ENCODE measurements at places on chromosomes 12 and 14.
A peak's percentile ranks its signal among the peaks of the same experiment; 100 is the strongest.

DNA sequence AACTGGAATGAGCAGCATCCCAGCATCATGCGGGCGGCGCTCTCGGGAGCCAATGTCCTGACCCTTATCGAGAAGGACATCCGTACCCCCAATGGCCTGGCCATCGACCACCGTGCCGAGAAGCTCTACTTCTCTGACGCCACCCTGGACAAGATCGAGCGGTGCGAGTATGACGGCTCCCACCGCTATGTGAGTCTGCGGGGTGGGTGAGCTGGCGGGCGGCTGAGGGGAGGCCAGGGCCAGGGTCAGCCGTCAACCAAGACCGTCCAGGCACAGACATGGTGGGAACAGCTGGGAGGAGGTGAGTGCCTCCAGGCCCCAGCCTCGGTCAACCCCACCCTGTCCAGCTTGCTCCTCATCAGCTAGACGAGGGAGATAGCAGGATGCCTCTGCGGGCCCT, 25.8 kb upstream of the NXPH4 start:
- no peak for DNase-seq

GRCh38 chr12:95591731-95592130, 40.5 kb upstream of the USP44 start:
- DNase-seq = no peak

GRCh38 chr14:89308232-89308959, 108.6 kb downstream of the FOXN3 start:
- DNase-seq = no peak

GRCh38 chr14:37721976-37722659, 126.7 kb downstream of the TTC6 start:
- DNase-seq = no peak

GRCh38 chr14:59060841-59061240, 127.6 kb upstream of the DAAM1 start:
- DNase-seq = no peak

GRCh38 chr12:55814257-55814656, 3.3 kb downstream of the SARNP start:
- no peak for DNase-seq

GRCh38 chr12:11669348-11669747, 19.9 kb downstream of the ETV6 start:
- DNase-seq = no peak

- DNase-seq = no peak
Measured at GRCh38 chr12:125245581-125246557, 180.6 kb downstream of the AACS start.

GRCh38 chr12:2858944-2859421, 2.1 kb upstream of the TEX52 start:
- DNase-seq = no peak

GRCh38 chr14:99604766-99605298, 825 bp upstream of the CCDC85C start:
- DNase-seq = no peak

- no peak for DNase-seq
Measured at GRCh38 chr14:23568600-23569331, 1.2 kb upstream of the AP1G2 start.

DNA sequence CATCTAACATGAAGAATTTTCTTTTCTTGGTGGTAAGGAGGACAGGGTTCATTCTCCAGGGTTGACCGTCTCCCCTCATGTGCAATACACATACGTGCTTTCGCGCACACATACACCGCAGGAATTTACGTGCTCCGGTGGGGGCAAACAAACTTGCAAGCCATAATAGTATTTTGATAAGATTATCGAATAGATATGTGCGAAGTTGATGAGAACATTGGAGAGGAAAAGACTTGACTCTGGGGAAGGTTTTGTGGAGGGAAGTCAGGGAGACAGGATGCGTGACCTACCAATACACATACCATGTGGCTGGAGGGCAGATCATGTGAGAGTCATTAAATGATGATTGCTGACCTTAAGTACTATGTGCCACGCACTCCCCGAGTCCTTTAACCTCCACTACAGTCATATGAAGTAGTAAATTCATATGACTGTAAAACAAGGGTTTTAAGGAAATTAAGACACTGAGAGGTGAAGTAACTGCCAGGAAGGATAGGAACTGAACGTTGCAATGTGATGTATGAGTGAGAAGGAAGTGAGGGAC, 921 bp downstream of the RAD51B start:
- DNase-seq = no peak

- no peak for DNase-seq
Measured at GRCh38 chr14:63212209-63212608, 8.0 kb downstream of the RHOJ start.

GRCh38 chr14:21729703-21730233, 56.1 kb upstream of the OR4E1 start:
- no peak for DNase-seq

DNA sequence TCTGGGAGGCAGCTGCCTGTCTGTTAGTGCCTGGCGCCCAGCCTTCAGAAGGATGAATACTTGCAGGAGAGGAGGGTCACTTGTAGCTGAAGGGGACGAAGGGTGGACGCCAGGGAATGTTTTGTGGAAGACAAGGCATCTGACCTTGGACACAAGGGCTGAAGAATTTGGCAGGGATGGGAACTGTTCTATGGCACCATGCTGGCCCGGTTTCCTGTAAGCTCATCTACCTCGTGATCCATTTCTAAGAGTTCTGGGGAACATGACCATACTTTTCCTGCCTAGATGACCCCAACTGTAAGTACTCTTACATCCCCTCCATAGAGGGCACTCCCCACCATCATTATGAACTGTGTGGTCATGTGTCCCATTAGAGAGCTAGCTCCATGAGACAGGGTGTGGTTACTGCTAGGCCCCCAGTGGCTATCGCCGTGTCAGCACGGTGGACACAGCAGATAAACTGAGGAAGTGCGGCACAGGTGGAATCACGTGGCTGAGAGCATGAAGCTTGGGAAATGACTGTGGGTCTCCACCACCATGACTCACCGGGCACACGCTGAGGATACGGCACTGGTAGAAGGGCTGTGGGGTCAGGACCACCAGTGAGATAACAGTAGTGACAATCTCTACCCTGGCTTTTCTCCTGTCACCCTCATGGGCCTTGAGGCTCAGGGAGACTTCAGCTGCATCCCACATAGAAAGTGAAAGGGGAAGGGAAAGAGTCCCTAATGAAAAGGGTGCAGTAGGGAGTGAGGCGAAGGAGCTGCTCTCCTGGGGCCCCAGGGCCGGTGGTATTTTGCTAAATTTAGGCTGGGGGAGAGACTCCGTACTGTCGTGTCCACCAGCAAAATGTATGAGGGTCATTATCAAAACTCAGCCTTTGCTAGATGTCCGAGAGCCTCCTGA, 252.6 kb downstream of the FOXN3 start:
- no peak for DNase-seq

DNA sequence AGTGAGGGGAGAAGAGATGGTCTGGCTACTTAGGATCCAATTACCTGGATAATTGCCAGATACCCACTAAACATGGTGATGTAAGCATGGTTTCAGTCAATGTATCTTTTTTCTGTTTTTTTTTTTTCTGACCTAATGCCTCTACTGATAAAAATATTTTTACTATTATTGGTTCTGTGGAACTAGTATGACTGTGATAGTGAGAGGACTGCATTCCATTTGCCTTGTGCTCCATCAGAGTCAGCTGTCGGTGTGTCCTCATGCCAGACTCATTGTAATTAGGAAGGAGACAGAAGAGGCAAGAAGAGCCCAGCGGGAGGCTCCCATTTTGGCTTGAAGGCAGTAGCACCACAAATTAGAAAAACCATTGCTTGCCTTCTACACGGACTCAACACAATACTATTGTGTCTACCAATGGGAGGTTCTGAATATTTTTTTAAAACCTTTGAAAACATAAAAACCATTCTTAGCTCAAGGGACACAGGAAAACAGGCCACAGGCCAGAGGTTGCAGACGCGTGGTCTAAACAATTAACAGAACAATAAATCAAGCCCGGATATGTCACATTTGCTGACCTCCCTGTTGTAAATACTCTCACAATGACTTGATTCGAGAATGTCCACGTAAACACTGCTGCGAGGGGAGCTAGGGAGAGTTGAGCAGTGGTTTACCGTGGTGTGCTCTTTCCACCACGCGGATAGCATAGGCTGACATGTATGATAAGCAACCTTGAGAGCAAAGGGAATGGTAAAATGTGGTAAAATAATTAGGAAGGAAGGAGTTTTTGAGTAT, 13.5 kb upstream of the DCP1B start:
- no peak for DNase-seq

DNA sequence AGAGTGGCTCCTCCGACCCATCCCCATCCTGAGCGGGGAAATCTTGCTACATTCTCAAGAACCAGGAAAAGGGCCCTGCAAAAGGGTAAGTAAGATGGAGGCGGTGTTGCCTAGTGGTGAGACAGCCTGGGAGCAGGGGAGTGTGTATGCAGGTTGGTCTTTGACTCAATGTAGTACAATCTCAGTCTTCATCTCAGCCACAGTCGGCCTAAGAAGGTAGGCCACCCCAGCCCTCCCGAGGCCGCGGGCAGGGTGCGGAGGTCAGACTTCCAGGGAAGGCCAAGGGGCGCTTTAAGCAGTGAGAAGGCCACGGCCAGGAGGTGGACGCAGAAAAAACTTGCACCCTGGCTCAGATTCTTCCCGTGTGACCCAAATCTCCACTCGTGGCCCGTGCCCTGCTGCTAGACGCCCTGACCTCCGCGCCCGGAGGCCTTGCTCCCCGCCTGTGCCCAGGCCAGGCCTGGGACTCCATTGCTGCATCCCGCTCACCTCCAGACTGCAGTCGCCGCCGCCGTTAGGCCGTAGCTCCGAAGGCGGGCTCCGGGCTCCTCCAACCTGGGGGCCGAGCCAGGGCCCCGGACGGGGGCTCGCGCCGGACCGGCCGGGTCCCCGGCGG, 435 bp downstream of the FOXM1 start:
- DNase-seq = no peak

- DNase-seq = no peak
Measured at GRCh38 chr12:98514982-98515286, 456 bp upstream of the TMPO start.

DNA sequence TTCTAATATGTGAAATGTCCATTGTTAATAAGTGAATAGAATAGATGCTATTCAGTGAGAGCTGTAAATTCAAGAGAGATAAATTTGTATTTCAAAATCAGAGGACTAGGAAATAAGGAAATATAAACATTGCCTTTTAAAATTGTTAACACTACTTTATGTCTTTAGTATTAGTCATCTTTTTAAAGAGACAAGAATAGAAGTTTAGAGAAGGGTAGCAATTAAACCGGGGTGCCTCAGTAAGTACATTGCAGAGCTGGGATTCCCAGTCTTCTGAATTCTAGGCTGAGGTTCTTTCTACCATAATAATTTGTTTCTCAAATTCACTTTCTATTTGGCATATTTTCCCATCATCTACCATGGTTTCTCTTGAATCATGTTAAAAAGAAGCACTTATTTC, 498.6 kb downstream of the SLC16A7 start:
- DNase-seq = no peak

DNA sequence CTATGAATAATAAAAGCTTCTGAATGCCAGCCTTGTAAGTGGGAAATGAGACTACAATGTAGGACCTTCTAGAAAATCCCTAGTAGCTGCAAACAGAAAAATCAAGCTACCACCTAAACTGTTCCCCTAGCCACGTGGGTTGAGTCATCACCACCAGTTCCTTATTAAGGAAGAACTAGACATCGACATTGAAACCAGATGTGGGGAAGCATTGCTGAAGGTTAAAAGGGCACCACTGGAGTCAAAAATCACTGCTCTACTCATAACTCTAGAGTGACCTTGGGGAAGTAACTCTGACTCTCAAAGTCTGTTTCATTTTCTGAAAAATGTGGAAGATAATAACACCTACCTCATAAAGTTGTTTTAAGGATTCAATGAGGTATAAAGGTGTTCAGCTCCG, 9.4 kb upstream of the CNIH1 start:
- DNase-seq = peak; percentile 66

GRCh38 chr12:27781680-27782079, 1.6 kb upstream of the MANSC4 start:
- no peak for DNase-seq

- DNase-seq = no peak
Measured at GRCh38 chr12:1226951-1227350, 235.9 kb downstream of the ERC1 start.

DNA sequence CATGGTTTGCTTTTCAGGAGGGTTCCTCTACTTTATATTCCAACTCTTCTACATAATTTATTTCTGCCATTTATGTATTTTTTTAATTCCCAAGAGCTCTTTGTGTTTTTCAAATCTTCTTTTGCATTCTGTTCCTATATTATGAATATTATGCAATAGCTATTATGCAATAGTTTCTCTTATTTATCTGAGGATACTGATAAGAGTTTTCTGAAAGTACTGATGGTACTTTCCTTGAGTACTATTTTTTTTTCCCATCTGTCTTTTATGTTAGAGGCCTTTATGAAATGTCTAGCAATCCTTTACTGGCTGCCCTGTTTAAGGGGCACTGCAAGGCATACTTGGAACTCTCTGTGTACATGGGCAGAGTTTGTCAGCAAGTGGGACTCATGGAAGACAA, 93.4 kb downstream of the SLC41A2 start:
- no peak for DNase-seq

DNA sequence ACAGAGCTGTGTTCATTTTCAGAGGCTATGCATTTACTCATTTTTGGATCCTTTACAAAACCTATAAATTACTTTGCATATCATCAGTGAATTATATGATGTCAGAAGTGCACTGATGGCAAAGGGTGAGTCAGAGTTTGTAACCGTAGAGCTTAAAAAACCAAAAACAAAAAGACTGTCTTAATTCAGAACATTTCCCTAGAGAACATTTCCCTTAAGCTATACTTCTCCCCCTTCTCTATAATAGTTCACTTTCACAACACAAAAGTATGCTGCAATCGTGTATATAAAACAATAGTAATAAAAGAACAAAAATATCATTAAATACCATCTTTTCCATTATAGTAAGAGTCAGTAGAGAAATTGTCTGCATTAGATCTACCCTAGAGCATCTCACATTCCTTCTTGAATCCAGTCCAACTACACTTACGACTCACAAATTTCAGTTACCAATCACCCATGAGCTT, 934.9 kb downstream of the LRFN5 start:
- DNase-seq = no peak

DNA sequence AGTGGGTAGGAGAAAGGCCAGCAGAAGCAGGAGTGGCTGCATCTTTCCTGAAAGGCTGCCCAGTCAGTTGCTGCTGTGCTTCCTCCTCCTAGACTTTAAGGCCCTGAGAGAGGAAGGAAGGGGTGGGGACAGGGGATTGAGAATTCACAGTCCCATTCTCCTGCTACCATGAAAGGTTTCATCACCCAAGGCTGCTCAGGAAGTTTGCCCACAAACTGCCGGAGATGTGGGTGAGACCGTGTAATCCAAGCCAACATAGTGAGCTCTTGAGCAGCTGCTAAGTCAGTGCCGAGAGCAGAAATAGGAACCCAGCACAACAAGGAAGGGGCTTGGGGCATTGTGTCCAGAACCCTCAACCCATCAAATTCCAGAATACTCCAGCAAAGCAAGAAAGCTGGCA, at the start of gene CTSG:
CTSG (minus strand) TSS at position 69 of the 400 bp plus-strand sequence; CDS start at position 42, 27 bp downstream.
- DNase-seq = no peak

- DNase-seq = no peak
Measured at GRCh38 chr12:99282086-99282485, 365.5 kb upstream of the GARIN6 start.

DNA sequence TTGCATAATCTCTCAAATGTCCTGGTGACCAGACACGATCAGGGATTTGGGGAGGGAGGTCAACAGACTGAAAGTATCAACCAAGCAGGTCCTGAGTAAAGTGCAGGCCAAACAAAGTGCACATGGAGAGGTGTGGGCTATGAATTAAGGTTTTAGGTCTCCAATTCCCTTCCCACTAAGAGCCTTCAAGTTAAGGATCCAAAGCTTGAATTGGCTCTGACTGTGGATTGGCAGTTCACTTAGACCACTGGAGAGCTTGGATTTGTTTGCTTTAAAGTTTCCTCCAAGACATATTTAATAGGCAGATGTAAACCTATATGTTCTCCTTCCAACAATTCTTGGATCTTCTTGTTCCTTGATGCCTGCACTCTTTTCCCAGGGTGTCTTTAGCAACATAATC, 129.6 kb upstream of the IGF1 start:
- no peak for DNase-seq

All from GM12864 (cell line).